Osteoblast (primary cell): ENCODE measurements at places on chromosomes 3 and 15. TPM values are rescaled to one million over a fixed set of nuclear protein-coding genes. Genes with fewer than 3 reads are reported as not detected.

DNA sequence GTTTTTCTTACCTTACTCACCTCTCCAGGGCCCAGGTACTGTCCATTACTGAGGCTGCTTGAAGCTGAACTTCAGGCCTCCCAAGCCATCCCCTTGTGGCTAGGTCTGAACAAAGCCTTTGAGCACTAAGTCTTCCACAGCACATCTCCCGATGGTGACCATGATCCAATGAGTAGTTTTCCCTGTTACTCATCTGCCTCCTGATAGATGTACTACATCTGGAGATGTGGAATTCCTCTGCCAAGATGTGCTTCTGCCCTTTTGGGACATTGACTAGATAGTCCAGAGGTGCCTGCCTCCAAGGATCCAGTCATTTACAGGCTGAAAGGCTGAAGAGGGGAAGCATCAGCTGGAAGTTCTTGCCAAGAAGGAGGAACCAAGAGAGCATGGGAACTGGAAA lies 28.9 kb upstream of the SLC35G2 start:
- no peak for DNase-seq
- no peaks in the 10 kb centered on the region for H3K27me3 ChIP-seq
- H3K4me3 ChIP-seq = no peak overlapping the region
- H3K4me1 ChIP-seq = peaks cover 16% of the 10 kb centered on the region

GRCh38 chr15:68371160-68371559 lies 60.8 kb downstream of the ITGA11 start:
- H3K27ac ChIP-seq = no peak overlapping the region
- no peak for DNase-seq
- H3K4me3 ChIP-seq = no peak overlapping the region
- peaks cover 31% of the 10 kb centered on the region for H3K4me1 ChIP-seq

GRCh38 chr15:26838742-26839460 lies 28.0 kb upstream of the GABRA5 start:
- H3K27ac ChIP-seq = no peak overlapping the region
- H3K4me3 ChIP-seq = no peak overlapping the region
- no peaks in the 10 kb centered on the region for H3K4me1 ChIP-seq
- no peak for DNase-seq
- no peaks in the 10 kb centered on the region for H3K36me3 ChIP-seq

DNA sequence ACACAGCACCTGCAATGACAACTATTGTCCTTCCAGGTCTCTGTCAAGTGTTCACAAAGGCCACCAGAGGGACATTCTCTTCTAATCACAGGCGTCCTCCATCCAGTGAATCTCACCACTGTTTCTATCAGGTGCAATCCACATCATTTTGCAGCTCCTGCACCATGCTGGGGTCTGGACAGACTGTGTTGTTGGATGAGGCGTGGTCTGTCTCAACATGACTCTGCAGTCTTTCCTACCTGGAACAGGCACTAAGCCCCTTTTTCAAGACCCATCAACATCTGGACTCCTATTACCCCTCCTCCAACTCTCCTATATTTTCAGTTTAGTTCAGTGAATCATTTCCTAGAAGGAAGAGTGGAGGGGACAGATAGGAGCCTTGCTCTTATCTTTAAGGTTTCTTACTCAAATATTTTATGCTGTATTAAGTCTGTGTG lies 31.5 kb upstream of the VEPH1 start:
- H3K27me3 ChIP-seq = no peaks in the 10 kb centered on the region
- H3K4me3 ChIP-seq = no peak overlapping the region
- no peaks in the 10 kb centered on the region for H3K36me3 ChIP-seq
- no peak for DNase-seq
- H3K4me1 ChIP-seq = peaks cover 43% of the 10 kb centered on the region
- H3K27ac ChIP-seq = no peak overlapping the region

DNA sequence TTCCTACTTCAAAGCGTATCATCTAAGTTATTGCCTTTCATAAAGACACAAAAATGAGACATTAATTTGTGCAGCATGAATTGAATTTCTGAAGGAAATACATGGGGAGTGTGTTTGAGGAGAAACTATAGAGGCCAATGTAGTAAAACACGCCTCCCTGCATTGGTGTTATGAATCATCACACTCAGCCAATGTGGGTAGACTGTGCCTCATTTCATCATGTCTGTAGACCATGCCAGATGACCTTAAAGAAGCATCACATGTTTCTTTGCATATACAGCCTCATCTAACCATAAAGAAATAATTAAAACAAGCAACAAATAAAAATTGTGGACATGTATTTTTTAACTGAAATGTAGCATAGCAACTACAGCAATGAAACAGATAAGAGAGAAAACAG lies 486.0 kb upstream of the ADAMTS9 start:
- DNase-seq = no peak
- no peaks in the 10 kb centered on the region for H3K27me3 ChIP-seq
- H3K27ac ChIP-seq = no peak overlapping the region
- no peaks in the 10 kb centered on the region for H3K36me3 ChIP-seq

DNA sequence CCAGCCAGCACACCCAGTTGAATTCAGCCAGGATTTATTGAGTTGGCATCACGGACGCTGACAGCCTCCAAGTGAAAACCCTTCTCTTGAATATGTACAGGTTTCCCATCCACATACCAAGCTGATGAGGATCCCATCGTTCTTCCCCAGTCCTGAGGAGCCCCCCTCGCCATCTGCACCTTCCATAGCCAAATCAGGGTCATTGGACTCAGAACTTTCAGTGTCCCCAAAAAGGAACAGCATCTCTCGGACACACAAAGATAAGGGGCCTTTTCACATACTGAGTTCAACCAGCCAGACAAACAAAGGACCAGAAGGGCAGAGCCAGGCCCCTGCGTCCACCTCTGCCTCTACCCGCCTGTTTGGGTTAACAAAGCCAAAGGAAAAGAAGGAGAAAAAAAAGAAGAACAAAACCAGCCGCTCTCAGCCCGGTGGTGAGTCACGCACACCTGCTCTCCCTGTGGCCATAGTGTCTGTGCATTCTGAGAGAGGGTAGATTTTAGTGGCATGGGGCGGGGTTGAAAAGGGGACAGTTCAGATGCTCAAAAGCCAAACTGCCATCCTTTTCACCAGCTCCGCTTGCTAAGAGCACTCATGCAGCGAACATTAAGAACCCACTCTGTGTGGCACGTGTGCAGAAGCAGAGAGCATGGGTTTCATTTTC lies 51.2 kb downstream of the KLHL25 start:
- DNase-seq = no peak
- H3K27me3 ChIP-seq = no peaks in the 10 kb centered on the region
- peaks cover 53% of the 10 kb centered on the region for H3K36me3 ChIP-seq

Gene THSD4
- 15.6 TPM in 2 replicates for total RNA-seq
